ENCODE measurements at places on chromosomes 6 and 20.

DNA sequence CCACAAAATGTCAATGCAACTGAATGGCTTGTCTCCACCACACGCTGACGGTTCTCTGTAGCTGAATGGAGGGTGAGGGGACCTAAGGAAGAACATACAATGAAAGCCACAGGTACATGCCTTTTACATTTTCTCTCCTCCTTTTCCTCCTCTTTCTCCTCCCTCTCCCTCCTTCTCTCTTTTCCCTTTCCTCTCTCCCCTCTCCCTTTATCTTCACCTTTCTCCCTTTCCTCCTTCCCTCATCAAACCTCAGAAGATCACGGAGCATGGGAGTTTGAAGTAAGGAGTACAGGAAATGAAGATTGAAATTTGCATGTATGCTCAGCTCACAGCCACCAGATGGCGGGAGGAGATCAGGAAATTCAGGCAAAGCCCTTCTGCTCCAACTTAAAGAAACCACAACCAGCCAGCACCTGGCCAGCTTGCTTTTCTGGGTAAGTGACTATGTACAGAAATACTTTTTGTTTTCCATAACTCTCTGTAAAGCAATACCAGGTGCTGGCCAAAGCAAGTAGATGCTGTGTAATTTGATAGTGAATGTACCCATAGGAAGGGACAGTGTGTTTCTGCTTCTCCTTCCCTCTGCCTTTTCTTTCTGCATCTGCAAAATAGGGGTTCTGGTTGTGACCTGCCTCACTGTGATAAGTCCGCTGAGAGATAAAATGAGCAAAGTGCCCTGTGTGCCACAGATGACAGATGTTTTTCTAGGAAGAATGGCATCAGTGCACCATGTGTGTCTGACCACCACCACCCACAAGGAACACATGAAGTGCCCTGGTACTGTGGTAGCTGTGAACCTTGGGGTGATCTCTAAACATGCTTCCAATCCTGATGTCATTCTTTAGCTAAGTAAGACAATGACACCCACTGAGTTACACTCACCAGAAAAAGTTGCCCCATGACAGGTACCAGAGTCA lies 18.6 kb upstream of the FOXO3 start:
- DNase-seq: peak; percentile 51

- DNase-seq: no peak
These were observed 140.0 kb upstream of the ATXN1 start for GRCh38 chr6:16901306-16901705.

DNA sequence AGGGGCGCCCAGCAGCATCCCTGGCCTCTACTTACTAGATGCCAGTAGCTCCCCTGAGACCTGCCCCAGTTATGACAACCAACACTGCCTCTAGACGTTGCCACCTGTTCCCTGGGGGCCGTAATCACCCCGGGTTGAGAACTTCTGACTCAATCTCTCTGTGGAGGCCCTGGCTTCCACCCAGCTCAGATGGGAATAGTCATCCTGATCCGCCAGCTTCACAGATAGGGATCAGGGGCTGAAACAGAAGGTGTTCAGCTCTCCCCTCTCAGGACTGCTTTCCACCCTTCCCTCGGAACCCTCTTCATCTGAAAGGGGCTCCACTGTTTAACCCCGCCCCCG lies 3.3 kb downstream of the CAPN11 start:
- DNase-seq: no peak

DNA sequence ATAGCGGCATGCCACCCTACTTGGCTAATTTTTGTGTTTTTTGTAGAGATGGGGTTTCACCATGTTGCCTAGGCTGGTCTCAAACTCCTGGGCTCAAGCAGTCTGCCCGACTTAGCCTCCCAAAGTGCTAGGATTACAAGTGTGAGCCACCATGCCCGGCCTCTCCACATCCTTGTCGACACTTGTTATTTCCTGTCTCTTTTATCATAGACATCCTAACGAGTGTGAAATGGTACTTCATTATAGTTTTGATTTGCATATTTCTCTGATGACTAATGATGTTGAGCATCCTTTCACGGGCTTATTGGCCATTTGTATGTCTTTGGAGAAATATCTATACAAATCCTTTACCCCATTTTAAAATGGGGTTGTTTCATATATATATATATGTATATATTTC lies 39.0 kb upstream of the ASXL1 start:
- no peak for DNase-seq
